ENCODE measurements at places on chromosomes 3 and 15. TPM values are rescaled to one million over a fixed set of nuclear protein-coding genes. Genes with fewer than 3 reads are reported as not detected.

The CCR1 gene
- not detected for total RNA-seq

The CCR2 gene
- not detected for total RNA-seq

The ZNF860 gene
- total RNA-seq = 11.7 TPM

The C3orf52 gene
- 10.4 TPM for total RNA-seq

The GOLGA8G gene
- total RNA-seq = 0.09 TPM

The IGF2BP2 gene
- 108 TPM for total RNA-seq

The CXCR6 gene
- not detected for total RNA-seq

The TMOD2 gene
- total RNA-seq = 5.3 TPM

The LYZL4 gene
- not detected for total RNA-seq

The PGBD4 gene
- total RNA-seq = 2.6 TPM

The PFKFB4 gene
- total RNA-seq = 3.4 TPM
